Keratinocyte (primary cell): ENCODE measurements at places on chromosomes 1 and 21.

DNA sequence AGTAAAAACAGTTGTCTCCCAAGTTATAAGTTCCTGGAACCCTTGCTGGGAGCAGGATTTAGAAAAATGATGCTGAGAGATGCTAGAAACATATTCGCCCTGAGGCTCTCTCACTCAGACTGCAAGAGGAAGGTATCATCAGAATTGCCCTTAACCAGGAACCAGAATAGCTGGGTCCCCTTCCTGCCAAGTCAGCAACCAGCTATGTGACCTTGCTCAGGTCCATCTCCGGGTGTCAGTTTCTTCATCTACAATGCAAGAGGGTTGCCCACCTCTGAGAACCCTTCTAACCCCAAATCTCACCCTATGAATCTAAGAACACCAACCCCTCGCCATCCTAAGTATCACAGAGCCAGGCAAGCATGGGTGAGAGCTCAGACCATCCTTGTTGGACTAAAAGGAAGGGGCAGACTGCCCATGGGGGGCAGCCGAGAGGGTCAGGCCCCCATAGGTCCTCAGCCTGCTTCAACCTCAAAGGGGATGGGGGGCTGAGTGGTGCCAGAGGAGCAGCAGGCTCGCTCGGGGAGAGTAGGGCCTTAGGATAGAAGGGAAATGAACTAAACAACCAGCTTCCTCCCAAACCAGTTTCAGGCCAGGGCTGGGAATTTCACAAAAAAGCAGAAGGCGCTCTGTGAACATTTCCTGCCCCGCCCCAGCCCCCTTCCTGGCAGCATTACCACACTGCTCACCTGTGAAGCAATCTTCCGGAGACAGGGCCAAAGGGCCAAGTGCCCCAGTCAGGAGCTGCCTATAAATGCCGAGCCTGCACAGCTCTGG, 390 bp upstream of the S100A9 start:
- DNase-seq, result no peak

DNA sequence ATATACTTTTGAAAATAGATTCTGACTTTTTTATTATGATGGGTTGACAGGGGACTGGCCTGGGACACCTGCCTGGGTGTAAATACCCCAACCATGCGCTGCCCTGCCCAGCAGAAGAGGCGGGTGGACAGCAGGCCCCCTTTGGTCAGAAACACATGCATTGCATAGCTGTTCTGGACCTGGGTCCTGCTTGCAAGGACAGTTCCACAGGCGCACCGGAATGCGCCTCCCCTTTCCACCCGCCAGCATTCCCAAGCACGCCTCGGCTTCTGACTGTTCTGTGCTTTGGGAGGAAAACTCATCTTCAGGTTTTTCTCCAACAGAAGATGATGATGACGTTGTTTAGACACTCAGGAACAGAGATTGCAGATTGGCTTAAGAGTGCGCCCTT, 428 bp upstream of the ZNF678 start:
- DNase-seq, result no peak

DNA sequence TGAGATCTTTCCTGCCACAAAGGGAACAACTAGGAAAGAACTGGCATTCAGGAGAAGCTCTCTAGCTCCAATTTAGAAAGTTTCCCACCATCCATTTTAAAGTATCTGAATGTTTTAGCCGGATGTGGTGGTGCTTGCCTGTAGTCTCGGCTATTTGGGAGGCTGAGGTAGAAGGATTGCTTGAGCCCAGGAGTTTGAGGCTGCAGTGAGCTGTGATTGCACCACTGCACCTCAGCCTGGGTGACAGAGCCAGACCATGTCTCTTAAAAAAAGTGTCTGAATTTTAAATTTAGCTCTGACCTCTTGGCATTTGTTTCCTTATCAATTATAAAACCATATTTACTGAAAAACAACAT, 67.2 kb downstream of the RPAP2 start:
- no peak for DNase-seq

- no peak for DNase-seq
Measured at GRCh38 chr1:50593515-50593914, 170.3 kb upstream of the DMRTA2 start.

- no peak for DNase-seq
Measured at GRCh38 chr1:26368486-26368885, 4.1 kb downstream of the ZNF683 start.

DNA sequence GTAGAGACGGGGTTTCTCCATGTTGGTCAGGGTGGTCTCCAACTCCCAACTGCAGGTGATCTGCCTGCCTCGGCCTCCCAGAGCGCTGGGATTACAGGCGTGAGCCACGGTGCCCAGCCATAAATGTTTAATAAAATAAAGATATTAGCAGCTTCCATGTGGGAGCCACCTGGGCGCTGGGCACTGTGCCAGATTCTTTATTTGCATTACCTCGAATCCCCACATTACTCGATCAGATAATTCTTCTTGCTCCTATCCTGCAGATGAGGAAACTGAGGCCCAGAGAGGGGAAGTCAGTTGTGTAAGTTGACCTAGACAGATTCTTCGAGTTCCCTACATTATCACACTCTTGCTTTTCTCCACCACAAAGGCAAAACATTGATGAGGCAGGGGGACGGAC, 24.9 kb upstream of the TENT5B start:
- DNase-seq, result no peak
